ENCODE measurements at places on chromosomes 12 and 14.

DNA sequence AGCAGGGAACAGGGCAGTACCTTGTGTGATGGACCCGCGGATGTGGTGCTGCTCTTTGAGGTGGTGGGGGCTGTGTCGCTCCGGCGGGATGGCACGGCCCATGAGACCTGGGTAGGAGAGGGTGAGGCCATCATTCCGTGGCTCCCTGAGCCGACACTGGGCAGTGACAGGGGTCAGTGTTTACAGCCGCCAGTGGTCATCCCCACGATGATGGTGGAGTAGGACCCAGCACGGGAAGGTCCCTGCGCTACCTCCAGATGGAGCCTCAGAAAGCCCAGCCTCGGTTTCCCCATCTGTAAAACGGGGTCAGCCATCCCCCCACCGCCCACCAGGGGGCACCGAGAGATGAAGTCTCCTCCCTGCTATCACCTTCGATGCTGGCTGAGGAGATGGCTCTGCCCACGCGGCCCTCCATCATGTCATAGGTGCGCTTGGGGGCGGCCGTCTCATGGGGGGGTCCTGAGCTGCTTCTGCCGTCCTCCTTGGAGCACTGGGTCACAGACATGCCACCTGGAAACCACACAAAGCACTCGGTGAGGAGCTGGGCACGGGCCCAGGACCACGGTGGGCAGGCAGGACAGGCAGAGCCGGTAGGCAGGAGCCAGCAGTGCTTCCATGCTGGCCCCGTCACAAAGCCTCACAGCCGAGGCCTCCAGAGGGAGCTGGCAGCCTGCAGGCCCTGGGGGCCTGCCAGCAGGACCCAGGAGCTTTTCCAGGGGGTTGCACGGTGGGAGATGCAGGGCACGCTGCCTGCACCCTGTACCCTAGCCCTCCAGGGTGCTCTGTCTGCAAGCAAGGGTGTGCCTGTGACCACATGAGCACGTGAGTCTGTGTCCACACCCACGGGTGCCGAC, 53.1 kb downstream of the RFLNA start:
- no peak for DNase-seq

- no peak for DNase-seq
Observed at GRCh38 chr14:59090572-59090971, 97.9 kb upstream of the DAAM1 start.

GRCh38 chr12:62934799-62935674, at the start of gene PPM1H:
PPM1H (minus strand) TSS chr12:62935150; CDS start chr12:62934736, 414 bp downstream.
- peak; percentile 97 for DNase-seq

DNA sequence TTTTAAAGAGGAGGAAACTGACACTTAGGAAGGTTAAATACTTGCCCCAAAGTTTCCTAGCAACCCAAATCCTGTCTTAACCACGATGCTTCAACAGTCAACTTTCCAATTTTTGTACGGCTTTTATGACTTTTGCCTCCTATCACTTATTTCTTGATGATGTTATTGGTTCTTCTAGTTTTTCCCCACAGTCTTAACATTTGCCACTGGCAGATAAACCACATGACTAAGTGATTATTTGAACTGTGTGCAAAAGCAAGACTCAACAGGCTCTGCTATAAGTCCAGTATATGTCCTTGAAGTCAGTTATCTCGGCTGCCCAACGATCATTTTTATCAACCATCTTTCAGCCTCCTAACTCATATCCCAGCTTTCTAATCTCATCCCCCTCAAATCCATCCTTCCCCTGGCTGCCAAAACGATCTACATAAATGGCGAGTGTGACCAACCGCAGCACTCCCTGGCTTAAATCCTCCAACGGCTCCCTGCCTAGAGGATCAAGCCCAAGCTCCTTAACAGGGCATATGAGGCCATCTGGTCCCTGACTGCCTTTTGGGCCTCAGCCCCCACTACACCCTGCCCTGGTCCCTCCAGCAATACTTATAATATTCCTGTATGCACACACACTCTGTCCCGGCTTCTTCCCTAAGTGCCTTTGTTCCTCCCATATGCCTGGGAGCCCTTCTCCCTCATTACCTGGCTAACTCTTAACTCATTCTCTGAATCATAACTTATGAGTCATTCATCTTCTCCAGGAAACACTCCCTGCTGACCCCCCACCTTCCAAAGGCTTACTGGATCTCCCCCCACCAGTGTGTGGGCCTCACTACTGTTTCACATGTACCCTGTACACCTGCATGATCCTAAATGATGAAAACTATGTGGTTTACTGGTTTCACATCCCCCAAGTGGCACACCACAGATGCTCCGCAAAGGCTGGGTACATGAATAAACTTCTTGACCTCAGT, 8.8 kb downstream of the VPS37B start:
- peak; percentile 94 for DNase-seq

GRCh38 chr12:105590571-105590970, 260.1 kb downstream of the C12orf75 start:
- DNase-seq = no peak

- no peak for DNase-seq
Observed at GRCh38 chr12:3161861-3162260, 84.7 kb downstream of the TSPAN9 start.

- no peak for DNase-seq
Observed at GRCh38 chr12:112419297-112420133, 768 bp downstream of the PTPN11 start.

Measured in WERI-Rb-1 (cell line).